ENCODE measurements at places on chromosomes 3 and 15.

DNA sequence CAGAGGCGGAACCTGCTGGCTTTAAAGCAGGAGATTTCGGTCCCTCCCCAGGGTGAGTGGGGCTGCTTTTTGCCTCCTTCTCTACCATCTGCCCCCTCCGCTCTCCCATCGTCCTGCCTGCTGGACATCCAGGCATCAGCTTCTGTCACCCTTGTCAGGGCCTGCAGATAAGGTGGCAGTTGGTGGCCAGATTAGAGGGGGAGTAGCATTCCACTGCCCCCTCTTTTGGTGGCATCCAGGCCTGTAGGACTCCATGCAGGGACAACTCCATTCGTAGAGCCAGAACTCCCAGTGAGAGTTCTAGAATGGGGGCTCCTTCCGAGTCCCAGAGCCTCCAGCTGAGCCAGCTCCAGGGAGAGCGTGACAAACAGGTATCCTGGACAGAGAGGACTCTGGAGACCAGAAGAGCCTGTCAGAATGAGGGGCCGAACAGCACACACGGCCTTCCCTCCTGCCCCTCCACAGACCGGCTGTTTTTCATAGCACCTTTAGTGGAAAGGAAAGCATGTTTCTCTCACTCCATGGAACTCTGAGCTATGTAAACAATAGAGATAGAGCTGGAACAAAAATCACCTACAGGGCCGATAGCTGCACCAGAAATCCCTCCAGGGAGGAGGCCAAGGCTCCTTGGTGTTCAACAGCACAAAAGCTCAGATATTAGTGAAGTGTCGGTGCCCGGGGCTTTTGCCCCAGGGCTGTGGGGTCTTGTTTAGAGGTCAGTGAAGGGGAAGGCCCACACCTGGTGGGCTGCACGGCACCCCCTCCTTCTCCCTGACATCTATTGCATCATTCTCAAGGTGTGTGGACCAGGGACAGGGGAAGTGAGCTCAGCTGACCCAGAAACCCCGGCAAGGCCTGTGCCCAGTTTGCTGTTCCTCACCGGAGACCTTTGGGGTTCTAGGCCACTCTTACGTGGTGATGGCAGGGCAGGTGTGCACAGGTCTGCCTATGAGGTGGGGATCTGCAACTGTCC is 34.2 kb downstream of the MAGEF1 start:
- no peak for DNase-seq

- DNase-seq, result no peak
Measured at GRCh38 chr3:133561679-133562078, 11.8 kb upstream of the CDV3 start.

DNA sequence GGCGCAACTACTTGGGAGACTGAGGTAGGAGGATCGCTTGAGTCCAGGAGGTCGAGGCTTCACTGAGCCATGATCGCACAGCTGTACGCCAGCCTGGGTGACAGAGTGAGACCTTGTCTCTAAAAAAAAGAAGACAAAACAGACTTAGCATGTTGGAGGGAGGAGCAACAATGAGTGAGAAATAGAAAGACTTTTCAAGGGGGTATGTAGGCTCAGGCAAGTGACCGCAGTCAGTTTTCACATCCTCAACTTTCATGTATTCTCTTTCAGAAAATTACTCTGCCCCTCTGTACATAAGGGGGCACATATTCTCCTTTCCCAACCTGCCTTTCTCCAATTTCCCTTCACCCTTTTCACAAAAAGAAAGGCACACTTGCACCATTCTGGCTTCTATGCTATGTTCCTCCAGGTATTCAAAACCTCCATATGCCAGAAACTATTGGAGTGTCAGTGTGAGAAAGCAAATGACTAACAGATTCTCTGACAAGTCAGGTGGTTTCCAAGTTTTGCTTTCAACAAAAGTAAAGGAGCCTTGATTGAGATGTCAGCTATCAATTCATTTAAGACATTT is 7.6 kb downstream of the NSUN3 start:
- no peak for DNase-seq

DNA sequence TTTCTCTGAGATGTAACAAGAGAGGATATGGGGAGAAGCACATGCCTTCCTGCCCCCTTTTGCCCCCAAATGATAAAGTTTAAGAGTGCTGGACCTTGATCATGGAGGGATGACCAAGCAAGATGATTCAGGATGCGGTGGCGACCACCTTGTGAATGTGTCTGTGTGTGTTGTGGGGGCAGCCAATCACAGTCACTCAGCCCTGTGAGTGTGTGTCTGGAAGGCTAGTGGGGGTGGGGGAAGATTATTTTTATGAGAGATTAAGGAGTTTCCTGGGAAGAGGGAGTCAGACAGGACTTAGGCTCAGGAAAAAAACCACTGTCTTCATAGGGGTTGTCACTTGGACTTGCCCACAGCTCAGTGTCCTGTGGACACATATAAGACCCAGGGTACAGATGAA is 57.8 kb upstream of the KY start:
- DNase-seq, result no peak

- DNase-seq, result peak; percentile 53
Measured at GRCh38 chr15:92322566-92323355, 70.9 kb upstream of the ST8SIA2 start.

DNA sequence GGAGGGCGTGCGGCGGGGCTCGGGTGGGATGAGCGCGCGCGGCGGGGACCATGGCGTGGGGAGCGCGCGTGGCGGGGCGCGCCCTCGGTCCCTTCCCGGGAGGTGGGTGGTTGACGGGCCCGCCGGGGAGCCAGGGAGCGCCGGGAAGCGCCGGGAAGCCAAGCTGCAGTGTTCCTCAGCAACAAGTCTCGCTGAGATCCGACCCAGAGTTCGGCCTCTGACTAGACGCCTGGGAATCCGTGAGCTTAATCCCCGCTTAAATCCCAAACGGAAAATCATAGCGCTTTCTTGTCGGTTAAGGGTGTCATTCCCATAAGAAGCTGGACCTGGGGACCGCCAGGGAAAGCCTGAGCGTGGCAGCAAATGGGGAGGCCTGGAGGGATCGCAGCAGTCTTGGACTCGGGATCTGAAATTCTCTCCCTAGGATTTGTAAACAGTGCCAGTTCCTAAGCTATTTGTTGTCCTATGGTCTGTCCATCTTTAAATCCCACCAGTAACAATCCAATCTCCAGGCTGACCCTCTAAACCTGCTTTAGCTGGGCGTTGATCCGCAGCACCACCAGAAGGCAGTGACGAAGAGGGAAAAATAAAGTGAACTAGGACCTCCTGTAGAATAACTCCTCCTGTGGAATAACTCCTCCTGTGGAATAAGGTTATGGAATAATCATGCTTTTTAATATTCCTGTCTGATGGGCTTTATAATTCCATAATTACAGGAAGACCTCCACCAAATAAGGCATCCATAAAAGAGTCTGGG is 570 bp upstream of the NEDD4 start:
- peak; percentile 13 for DNase-seq

- no peak for DNase-seq
Measured at GRCh38 chr3:34207806-34208205, 409.4 kb downstream of the PDCD6IP start.

GRCh38 chr3:11523572-11524101 is 120.1 kb downstream of the VGLL4 start:
- DNase-seq, result no peak

DNA sequence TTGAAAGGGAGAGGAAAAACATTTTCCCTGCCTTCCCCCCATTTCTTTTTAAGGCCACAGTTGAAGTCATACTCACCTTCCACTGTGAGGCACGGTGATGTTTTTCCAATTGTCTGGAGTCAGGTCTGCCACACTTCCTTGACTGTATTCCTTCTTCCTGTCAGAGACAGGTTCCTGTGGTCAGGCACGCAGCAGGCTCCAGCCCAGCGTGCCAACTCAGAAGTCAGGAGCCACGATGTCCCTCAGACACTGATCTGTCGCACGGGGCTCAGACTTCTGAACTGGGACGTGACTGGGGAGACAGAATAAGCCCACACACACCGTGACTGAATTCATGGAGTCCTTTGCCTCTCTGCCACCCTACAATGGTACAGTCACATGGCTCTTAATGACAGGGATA is 41.2 kb upstream of the ADAMTS9 start:
- no peak for DNase-seq

DNA sequence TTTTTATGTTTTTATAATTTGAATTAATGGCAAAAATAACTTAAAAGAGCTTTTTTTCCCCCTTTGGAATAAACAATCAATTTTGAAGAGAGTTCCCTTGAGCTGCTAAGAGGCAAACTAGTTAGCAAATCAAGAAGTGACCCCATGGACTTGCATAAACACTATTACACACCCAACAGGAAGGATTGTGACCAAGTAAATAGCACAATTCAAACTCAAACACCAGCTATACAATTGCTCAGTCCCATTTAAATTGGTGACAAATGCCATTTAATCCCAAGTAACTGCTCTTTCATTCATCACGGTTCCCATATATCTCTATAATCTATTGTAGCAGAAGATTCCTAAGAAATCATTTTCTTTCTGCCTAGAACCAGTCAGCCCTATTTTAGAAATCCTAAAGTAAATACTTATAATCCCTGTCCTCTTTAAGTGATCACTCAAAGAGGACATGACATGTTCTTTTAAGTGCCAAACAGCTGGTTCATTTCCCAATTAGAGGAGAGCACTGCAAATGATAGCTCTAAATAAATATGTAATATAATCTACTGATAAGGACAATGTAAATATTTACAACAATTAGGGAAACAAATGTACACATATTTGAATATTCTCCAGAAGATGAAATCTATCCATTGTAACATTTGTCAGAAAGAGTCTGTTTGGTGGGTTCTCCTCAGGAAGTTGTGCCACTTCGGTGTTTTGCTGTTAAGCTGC is 137.8 kb upstream of the ADAMTS9 start:
- DNase-seq, result no peak

- no peak for DNase-seq
Measured at GRCh38 chr3:63497641-63498040, 154.8 kb upstream of the SNTN start.

GRCh38 chr3:135412475-135412874 is 553.1 kb upstream of the PPP2R3A start:
- DNase-seq, result no peak

- no peak for DNase-seq
Measured at GRCh38 chr15:66619152-66619903, 53.5 kb upstream of the LCTL start.

- no peak for DNase-seq
Measured at GRCh38 chr15:40790718-40791117, 16.2 kb upstream of the ZFYVE19 start.
